ENCODE measurements at places on chromosomes 11 and 22.

DNA sequence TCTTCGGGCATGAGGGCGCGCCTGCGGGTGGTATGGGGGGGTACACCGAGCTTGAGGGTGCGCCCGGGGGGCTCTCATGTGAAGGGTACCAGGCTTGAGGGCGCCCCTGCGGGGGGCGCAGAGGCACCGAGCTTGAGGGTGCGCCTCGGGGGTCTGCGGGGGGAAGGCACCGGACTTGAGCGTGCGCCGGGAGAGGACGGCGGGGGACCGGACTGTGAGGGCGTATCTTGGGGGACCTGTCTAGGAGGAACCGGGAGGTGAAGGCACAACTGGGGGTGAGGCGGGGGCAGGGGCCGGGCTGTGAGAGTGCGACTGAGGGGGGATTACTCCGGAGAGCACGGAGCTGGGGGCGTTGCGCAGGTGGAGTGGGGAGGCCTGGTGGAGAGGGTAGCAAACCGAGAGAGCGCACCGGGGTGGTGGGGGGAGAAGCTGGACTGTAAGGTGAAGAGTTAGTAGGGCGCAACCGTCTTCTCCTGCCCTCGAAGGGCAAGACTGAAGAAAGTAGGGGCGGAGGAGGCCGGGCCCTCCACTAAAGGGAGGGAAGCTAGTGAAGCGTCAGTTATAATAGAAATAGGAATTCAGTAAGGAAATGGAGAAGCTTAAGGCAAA is 1.1 kb upstream of the DDX6 start:
- DNase-seq = no peak

- no peak for DNase-seq
These were observed 123.7 kb upstream of the TRPC6 start for GRCh38 chr11:101707477-101707876.

DNA sequence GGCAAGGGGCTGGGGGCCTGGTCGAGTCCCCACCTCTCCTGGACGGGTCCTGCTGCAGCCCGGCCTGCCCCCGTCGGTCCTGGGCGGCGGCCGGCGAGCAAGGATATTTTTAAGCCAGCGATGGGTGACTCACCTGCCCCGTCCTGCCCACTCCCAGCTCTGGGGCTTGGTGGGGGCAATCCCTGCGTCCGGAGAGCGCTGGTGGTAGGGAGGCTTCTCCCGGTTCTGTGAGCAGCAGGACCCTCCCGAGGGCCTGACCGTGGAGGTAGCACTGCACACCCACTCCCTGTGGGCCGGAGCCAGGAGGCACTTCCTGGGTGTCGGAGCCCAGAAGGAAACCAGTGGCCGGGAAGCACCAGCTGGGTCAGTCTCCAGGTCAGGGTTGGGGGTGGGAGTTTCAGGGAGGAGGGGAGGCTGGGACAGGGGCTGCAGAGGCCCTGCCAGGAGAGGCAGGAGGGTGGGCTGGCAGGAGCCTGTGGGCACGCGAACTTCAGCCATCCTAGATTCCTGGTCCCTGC is 467 bp downstream of the EPS8L2 start:
- DNase-seq = peak; percentile 29

DNA sequence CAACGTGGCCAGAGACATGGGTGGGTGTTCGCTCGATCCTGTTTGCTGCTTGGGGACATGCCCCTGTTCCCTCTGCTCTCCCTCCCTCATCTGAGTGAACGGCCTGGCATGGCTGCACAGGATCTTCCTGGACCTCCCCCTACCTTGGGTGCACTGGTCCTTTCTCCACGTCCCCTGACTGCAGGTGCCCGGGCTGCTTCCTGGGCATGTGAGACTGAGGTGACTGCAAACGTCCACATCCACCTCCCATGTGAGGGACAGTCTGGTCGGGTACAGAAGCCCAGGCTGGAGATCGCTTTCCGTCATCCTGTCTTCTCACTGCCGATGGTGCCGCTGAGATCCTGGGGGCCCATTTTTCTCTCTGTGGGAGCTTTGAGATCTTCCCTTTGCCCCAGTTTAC is 11.8 kb downstream of the SULT4A1 start:
- no peak for DNase-seq

GRCh38 chr22:26608129-26608528 is 9.7 kb downstream of the CRYBB1 start:
- no peak for DNase-seq

GRCh38 chr11:120215634-120216033 is 4.8 kb downstream of the OAF start:
- DNase-seq = no peak

DNA sequence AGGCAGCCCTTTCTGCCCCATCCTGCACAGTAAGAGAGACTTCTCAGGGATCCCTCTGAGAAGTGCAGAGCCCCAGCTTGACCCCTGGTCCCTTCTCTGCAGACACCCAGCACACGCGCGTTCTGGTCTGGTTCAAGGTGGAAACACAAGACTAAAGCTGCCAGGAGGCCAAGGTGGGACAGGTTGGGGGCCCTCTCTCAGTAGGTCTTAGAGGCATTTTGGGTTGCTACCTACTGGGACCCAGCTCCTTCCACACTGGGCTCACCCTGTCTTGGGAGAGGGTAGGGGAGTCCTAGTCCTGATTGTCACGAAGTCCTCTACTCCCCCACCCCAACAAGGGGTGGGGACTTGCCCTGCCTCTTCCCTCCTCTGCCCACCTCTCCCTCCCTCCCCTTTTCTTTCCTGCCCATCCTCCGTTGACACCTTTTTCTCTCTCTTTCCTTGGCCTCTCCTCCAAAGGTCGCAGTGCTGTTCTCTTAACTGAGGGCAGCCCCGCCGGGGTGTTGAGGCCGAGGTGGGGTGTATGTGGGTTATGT is 763 bp upstream of the SOX10 start:
- no peak for DNase-seq

- DNase-seq = no peak
These were observed 1100.1 kb downstream of the BRD1 start for GRCh38 chr22:48727454-48728058.
